AG04450 (cell line): ENCODE measurements at places on chromosomes 4 and X. TPM values are rescaled to one million over a fixed set of nuclear protein-coding genes. Genes with fewer than 3 reads are reported as not detected.

CHIC2 gene
- 22.2 and 32.6 TPM in 2 replicates for polyA plus RNA-seq

SLC7A11 gene
- 59.2 and 80.5 TPM in 2 replicates for polyA plus RNA-seq

XAGE2 gene
- polyA plus RNA-seq: not detected in 2 replicates

TEX13B gene
- not detected in 2 replicates for polyA plus RNA-seq

SUPT20HL2 gene
- not detected in 2 replicates for polyA plus RNA-seq

PHOX2B gene
- not detected in 2 replicates for polyA plus RNA-seq

GAGE1 gene
- polyA plus RNA-seq: not detected in 2 replicates

C4orf46 gene
- 13.8 and 15.7 TPM in 2 replicates for polyA plus RNA-seq

SULT1B1 gene
- polyA plus RNA-seq: not detected in 2 replicates

PAGE5 gene
- not detected in 2 replicates for polyA plus RNA-seq

POLR2B gene
- 116 and 163 TPM in 2 replicates for polyA plus RNA-seq

MYL5 gene
- polyA plus RNA-seq: 12.3 and 13.0 TPM in 2 replicates

TGIF2LX gene
- not detected in 2 replicates for polyA plus RNA-seq

PAK3 gene
- 0.51 and 0.66 TPM in 2 replicates for polyA plus RNA-seq

MED14 gene
- 52.8 and 53.3 TPM in 2 replicates for polyA plus RNA-seq

TNIP3 gene
- polyA plus RNA-seq: 0.43 and 0.51 TPM in 2 replicates

AMBN gene
- not detected in 2 replicates for polyA plus RNA-seq

SLC30A9 gene
- polyA plus RNA-seq: 63.2 and 82.9 TPM in 2 replicates
